ENCODE measurements at places on chromosomes 11 and 22.

DNA sequence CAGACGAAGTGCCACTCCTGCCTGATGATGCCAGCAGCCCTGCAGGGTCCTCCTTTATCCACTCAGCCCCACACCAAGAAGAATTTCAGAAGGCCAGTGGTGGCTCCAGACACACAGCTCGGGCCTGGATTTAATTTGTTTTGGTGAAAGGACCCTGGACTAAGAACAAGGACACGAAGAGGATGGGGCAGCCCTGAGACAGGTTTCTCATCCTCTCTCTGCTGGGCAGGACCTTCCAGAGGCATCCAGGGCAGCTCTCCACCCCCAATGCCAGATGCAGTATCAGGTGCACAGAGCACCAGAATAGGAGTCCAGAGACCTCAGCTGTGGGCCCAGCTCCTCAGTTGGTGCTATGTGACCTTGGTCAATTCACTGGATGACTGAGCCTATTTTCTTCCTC, 72.0 kb downstream of the TRIM29 start:
- DNase-seq = no peak

DNA sequence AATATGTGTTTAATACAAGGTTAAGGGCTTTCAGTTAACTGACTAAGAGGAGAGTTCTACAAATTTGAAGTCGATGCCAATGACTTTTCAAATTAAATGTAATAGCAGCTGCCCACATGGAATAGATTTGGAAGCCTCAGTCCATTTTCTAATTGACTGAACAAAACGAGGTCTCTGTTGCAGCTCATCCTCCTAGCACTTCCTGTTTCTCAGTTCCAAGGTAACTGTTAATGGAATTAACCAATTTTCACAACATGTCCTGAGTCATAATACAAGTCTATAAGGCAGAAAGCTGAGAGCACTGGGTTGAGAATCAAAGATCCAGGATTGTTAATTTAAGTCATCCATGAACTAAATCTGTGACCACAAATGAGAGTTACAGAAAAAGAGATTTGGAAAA, 177.2 kb downstream of the OPCML start:
- no peak for DNase-seq

GRCh38 chr11:17600316-17601255, 53.5 kb downstream of the OTOG start:
- DNase-seq = no peak

GRCh38 chr11:102223859-102224258, 93.4 kb upstream of the BIRC3 start:
- no peak for DNase-seq

- DNase-seq = no peak
Observed at GRCh38 chr22:36337365-36338130, 50.2 kb downstream of the MYH9 start.

- DNase-seq = no peak
Observed at GRCh38 chr11:61969838-61970662, 2.6 kb upstream of the FTH1 start.

GRCh38 chr11:36507824-36508489, 2.1 kb downstream of the TRAF6 start:
- DNase-seq = no peak

- no peak for DNase-seq
Observed at GRCh38 chr11:11082646-11083045, 224.8 kb upstream of the ZBED5 start.

GRCh38 chr11:106400949-106401570, 323.6 kb downstream of the AASDHPPT start:
- no peak for DNase-seq

GRCh38 chr11:44427432-44427831, 117.5 kb upstream of the ALX4 start:
- no peak for DNase-seq

DNA sequence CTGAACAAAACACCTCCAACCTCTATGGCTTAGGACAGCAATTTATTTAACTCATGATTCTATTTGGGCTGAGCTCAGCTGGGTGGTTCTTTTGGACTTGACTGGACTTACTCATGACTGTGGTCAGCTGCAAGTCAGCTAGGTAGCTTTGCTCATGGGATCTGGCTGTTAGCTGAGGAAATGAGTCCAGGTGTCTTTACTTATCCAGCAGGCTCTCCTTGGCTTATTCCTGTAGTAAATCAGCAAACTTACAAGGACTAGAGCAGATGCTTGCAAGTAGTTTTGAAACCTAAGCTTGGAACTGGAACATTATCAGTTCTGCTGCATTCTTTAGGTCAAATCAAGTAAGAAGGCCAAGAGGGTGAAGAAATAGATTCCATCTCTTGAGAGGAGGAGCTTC, 8.0 kb upstream of the HIKESHI start:
- DNase-seq = no peak

- no peak for DNase-seq
Observed at GRCh38 chr11:130187096-130187495, 27.5 kb downstream of the ST14 start.

All from stimulated activated CD8-positive, alpha-beta memory T cell treated with anti-CD3 and anti-CD28 coated beads, Interleukin-7, amount 100 ng/mL, for 1 hour (primary cell).